ENCODE measurements at places on chromosomes 1 and 21.
A peak's percentile ranks its signal among the peaks of the same experiment; 100 is the strongest.

GRCh38 chr1:209484429-209484828 is 99.1 kb upstream of the CAMK1G start:
- DNase-seq = no peak

DNA sequence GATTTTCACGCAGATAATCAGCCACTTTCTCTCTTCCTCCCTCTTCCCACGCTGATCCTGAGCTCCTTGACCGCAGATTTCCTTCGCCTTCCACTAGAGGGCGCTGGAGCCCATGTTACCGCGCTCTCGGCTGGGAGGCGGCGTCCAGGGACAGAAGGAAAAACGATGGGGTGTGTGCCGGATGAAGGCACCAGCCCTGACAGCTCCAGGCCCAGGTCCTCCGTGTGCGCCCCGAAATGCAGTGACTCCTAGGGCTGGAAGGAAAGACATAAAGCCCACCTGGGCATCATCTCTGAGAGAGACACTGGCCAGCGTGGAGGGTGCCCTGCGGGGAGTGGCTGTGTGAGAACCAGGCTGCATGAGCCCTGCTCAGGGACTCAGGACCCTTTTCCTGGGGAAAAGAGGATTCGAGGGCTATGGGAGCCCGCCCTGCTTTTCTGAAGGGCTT is 44.9 kb upstream of the CYP2J2 start:
- DNase-seq = peak; percentile 77

DNA sequence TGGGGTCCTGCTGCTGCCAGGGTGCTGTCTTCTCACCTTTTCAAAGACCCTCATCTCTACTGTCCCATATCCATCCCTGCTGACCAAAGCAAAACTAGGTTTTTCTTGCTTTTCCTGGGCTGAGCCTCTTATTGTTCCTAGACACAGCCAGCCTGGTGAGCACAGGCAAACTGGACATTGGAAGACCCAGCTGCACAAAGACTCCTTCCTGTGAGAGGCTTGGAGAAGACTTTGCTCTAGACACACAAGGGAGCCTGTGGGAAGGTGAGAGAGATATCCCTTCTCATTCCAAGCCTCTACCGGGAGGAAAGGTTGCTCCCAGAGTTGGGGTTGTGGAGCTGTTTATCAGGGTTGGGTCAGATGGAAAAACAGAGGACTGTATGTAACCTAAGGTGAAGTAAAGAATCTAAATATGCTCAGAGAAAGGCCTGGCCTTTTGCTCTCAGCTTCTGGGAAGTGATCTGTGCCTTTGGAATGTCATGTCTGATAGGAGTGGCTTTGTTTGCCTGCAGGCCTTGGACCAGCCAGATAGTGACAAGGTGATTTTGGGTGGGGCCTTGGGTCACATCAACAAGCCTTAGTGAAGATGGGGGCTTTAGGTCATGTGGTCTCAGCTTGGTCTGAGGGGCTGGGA is 87.6 kb upstream of the RUNX1 start:
- DNase-seq = no peak

GRCh38 chr1:116716391-116716790 is 37.8 kb upstream of the CD2 start:
- DNase-seq = no peak

DNA sequence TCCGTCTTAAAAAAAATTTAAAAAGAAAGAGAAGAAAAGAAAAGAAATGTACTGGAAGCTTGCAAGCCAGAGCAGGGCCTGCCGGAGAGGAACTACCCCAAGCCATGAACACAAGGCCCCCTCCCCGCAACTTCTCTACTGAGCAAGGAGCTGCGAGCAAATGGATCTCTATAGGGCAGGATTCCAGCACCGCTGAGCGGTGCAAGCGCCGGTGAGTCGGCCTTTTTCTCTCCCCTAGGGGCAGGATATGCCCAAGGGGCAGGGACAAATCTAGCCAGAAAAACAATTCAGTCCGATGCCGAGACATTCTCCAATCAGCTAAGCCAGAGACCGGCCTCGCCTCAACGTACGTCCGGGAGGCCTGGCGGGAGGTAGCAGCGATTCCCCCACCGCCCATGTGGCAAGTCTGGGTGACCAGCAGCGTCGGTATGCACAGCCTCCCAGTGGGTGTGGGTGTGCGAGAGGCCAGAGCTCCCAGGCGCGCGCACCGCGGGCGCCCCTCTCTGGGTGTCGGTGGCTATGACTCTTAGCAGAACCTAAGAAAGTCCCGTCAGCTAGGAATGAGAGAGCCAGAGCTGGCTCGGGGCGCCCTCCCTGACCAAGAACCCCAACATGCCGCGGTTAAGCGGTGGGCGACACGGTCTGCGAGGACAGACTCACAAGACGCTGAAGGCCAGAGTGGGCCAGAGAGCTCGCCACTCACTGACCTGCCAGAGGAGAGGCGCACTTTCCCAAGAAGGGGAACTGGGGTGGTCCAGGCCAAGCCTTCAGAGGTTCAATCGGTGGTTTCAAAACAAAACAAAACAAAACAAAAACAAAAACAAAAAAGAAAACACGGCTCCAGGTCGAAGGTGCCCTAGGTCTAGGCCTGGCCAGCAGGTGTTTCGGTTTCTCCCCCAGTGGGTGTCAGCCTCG is 1.9 kb downstream of the CSMD2 start:
- DNase-seq = peak; percentile 43

- no peak for DNase-seq
Measured at GRCh38 chr1:161074676-161075368, 5.1 kb upstream of the ARHGAP30 start.

GRCh38 chr1:10788592-10789006 is 7.8 kb downstream of the CASZ1 start:
- DNase-seq = no peak

DNA sequence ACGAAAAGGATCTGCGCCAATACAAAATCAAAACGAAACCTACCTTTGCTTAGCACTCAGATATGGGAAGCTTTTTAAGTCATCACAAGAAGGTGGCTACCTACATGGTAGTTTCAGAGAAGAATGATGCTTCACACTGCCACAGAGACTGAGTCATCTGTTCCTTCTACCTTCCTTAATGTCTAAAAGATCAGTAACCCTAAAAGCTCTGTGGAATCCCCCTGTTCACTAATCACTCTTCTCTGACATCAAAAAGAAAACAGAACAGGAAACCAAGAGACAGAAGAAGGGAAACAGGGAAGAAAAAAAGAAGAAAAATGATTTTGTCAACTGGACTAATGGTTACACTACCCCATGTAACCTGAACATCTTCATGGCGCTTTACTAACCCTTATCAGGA is 177.2 kb downstream of the SMYD3 start:
- DNase-seq = no peak

DNA sequence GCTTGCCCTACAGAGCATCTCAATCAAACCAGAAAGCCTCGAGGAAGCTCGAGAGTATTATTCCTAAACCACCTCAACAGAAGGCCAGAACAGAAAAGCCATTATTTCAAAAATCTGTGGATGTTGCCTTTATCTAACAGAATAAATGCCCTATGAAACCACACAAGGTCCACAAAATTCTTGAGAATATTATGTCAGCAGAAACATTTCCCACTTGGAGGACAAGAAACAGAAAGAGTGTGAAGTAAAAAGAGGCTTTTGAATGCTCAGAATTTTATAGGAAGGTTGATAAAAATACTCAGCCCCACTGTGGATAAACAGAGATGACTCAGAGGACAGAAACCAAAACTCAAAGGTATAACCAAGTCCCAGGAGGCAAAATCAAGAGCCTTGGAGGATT is 146.4 kb upstream of the LRRC7 start:
- no peak for DNase-seq

GRCh38 chr1:185719021-185719420 is 15.2 kb upstream of the HMCN1 start:
- DNase-seq = no peak

DNA sequence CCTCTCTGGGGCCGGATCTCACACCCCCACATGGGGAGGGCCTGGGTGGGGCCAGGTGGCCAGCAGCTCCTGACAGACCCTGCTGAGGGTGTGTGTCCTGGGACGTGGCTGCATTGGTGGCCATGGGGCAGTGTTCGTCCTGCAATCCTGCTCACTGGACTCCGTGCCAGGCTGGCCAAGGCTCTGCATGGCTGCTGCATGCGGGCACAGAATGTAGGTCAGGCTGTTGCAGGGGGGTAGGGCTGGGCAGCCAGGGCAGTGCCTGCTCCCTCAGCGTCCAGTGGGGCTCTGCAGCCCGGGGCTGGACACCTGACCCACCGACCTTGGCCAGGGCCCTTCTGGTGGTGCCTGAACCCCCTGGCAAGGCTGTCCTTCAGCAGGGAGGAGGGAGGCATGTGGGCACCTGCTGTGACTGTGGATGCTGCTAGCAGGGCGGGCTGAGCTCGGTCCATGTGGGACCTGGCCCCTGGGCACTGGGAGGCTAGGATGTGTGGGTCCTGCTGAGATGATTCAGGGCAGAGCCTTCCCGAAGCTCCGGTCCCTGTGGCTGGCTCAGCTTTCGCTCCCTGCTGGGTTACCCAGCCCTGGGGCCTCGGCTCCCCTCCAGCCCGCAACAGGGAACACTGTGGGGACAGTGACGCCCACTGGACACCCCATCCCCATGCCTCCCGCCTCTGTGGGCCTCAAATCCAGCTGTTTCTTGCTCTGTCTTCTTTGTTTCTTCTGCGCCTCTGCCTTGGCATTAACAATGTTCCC is 14.9 kb upstream of the PLCH2 start:
- no peak for DNase-seq

Data from liver (tissue), 10 donors.